T-helper 17 cell (primary cell): ENCODE measurements at places on chromosomes 12 and 14. TPM values are rescaled to one million over a fixed set of nuclear protein-coding genes. Genes with fewer than 3 reads are reported as not detected.

GRCh38 chr14:78450669-78451318, 280.6 kb downstream of the NRXN3 start:
- no peak for DNase-seq
- H3K36me3 ChIP-seq: no peaks in the 10 kb centered on the region
- H3K27ac ChIP-seq: no peak overlapping the region
- H3K4me3 ChIP-seq: no peak overlapping the region

GRCh38 chr14:76773188-76773885, 12.1 kb downstream of the VASH1 start:
- no peaks in the 10 kb centered on the region for H3K27me3 ChIP-seq
- peaks cover 3% of the 10 kb centered on the region for H3K36me3 ChIP-seq
- peaks cover 18% of the 10 kb centered on the region for H3K4me1 ChIP-seq
- no peak for DNase-seq
- no peak overlapping the region for H3K4me3 ChIP-seq

GRCh38 chr12:94870511-94870910, 133.0 kb downstream of the NDUFA12 start:
- no peak overlapping the region for H3K27ac ChIP-seq
- no peak for DNase-seq
- H3K27me3 ChIP-seq: peaks cover 60% of the 10 kb centered on the region
- H3K36me3 ChIP-seq: peaks cover 5% of the 10 kb centered on the region
- H3K4me1 ChIP-seq: peaks cover 19% of the 10 kb centered on the region
- H3K4me3 ChIP-seq: no peak overlapping the region

DNA sequence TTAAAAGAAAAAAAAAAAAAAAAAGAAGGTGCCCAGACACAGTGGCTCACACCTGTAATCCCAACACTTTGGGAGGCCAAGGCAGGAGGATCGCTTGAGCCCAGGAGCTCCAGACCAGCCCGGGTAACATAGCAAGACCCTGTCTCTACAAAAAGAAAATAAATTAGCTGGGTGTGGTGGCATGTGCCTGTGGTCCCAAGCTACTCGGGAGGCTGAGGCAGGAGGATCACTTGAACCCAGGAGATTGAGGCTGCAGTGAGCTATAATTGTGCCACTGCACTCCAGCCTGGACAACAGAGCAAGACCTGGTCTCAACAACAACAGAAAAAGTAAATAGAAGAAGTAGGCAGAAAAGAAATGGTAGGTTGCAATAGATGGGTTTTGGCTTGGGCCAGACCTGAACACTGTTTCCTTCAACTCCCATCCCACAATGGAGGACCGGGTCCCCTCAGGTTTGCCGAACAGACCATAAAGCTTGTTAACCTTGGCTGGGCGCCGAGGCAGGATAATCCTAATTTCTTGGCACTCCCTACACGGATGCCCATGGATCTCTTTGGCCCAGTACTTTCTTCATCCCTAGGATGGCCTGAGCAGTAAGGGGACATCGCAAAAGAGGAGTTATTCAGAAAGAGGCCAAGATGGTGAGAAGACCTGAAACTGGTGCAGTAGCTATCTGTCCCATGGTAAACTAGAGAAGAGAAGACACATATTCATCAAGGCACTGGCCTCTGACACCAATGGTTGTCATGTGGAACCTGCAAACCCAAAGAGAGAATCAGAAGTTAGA, 165.5 kb upstream of the CCND2 start:
- peaks cover 20% of the 10 kb centered on the region for H3K4me1 ChIP-seq
- no peak overlapping the region for H3K4me3 ChIP-seq
- peaks cover 13% of the 10 kb centered on the region for H3K27me3 ChIP-seq

GRCh38 chr12:94534278-94534677, 74.6 kb upstream of the CEP83 start:
- H3K27me3 ChIP-seq: peaks cover 27% of the 10 kb centered on the region
- no peak overlapping the region for H3K4me3 ChIP-seq
- DNase-seq: no peak
- peaks cover 2% of the 10 kb centered on the region for H3K36me3 ChIP-seq

The KRT83 gene
- not detected for total RNA-seq

The SOAT2 gene
- total RNA-seq: 0.83 TPM

The NINJ2 gene
- 6.1 TPM for total RNA-seq
